Progenitor cell of endocrine pancreas (in vitro differentiated cells): ENCODE measurements at places on chromosomes 16 and 17. TPM values are rescaled to one million over a fixed set of nuclear protein-coding genes. Genes with fewer than 3 reads are reported as not detected.

DNA sequence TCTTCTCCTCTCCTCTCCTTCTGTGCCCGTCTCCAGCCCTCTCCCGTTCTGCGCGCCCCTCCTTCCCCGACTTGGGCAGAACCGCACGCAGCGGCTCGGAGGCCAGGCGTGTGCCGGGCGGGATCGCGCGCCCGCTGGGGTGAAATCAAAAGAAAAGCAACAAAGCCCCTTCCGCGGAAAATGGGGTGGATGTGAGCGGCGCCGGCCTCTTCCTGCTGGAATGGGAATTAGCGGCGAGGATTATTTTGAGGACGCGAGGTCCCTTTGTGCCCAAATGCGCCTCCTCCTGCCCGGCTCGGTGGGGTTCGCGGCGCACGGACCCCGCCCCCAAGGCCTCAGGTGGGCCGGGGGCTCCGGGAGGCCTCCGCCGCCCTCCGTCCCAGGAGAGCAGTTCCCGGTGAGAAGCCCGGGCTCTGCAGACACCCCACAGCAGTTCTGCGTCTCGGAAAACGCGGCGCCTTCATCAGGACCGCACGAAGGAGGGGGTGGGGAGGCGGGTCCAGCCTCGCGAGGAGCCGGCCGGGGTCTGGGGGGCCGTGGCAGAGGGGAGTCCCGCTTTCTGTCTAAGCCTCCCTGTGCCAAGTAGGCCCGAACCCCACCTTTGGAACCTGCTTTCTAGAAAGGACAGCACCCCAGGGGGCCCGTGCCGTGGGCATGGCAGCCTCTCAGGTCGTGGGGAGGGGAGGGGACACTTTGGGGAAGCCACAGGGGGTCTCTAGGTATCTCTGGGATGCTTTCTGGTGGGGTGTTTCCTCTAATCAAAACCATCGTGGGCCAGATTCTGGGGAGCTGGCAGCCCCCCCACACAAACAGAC lies 91.0 kb upstream of the CBX4 start:
- no peak for DNase-seq

GRCh38 chr17:31609331-31609730 lies 217.9 kb downstream of the RAB11FIP4 start:
- no peak for DNase-seq

GRCh38 chr17:8372422-8372821 lies 4.1 kb downstream of the KRABD2 start:
- no peak for DNase-seq

- DNase-seq, result no peak
Observed at GRCh38 chr17:43768382-43768781, 9.8 kb upstream of the SOST start.

DNA sequence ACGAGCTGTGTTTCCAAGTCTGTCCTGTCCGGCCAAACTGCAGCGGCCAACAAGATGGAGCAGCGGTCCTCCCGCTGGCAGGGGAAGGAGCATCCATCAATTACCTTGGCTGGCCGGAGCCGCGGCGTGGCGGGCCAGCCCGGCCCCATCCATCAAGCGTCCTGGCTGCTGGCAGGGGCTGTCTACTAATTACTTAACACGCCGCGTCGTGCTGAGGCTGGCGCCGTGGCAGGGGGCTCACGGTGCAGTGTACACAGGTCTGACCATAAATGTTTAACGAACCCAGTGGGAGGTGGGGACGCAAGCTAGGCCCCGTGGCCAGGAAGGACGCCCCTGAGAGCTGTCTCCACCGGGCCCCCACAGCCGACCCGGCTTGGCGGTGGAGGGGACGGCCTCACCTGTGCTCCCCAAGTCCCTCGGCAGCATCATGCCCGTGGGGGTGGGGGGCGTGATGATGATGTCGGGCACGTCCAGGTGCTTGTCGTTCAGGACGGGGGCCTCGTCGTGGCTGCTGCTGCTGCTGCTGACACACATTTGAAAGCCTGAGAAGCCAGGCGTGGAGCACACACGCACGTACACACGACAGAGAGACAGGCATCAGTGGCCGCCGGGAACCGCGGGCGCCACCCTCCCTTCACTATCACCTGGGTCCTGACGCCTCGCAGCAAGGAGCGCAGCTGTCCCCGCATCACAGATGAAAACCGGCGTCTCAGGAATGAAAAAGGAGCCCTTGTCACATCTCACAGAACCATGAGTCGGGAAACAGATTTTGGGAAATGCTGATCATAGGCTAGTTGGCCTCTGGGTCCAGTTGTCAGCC lies 21.2 kb upstream of the GINS2 start:
- DNase-seq, result no peak

DNA sequence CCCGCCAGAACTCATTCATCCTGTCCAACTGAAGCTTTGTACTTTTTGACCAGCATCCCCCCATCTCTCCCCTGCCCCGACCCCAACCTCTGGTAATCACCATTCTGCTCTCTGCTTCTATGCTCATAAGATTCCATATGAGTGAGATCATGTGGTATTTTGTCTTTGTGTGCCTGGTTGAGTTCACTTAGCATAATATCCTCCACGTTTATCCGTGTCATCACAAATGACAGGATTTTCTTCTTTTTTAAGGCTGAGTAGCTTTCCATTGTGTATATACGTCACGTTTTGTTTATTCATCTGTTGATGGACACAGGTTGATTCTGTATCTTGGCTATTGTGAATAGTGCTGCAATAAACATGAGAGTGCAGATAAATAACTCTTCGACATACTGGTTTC lies 278.9 kb downstream of the SNX29 start:
- DNase-seq, result no peak

The C17orf50 gene
- not detected in 2 replicates for total RNA-seq

DNA sequence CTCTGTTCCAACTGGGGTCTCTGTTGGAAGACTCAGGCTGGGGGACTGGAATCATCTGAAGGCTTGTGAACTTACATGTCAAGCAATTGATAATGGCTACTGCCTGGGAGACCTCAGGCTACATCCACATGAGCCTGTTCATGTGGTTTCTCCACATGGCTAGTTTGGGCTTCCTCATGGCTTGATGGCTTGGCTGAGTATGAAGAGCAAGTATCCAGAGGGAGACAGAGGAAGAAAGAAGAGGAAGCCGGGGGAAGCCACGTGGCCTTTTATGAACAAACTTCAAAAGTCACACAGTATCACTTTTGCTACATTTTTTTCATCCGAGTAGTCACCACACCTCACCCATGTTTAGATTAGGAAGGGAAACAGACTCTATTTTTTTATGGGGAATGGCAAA lies 158.9 kb downstream of the TRIM37 start:
- no peak for DNase-seq

- no peak for DNase-seq
Observed at GRCh38 chr17:17555151-17555550, 36.4 kb downstream of the PEMT start.

- DNase-seq, result no peak
Observed at GRCh38 chr16:11016993-11017392, 72.6 kb downstream of the CLEC16A start.

The TBC1D3H gene
- total RNA-seq, result not detected in 2 replicates

The DDX28 gene
- total RNA-seq, result 9.5 and 10.4 TPM in 2 replicates

The ABCC6 gene
- 9.8 and 12.4 TPM in 2 replicates for total RNA-seq
